ENCODE measurements at places on chromosomes 4 and X.

GRCh38 chrX:14802943-14803710, 69.7 kb downstream of the FANCB start:
- DNase-seq: no peak

DNA sequence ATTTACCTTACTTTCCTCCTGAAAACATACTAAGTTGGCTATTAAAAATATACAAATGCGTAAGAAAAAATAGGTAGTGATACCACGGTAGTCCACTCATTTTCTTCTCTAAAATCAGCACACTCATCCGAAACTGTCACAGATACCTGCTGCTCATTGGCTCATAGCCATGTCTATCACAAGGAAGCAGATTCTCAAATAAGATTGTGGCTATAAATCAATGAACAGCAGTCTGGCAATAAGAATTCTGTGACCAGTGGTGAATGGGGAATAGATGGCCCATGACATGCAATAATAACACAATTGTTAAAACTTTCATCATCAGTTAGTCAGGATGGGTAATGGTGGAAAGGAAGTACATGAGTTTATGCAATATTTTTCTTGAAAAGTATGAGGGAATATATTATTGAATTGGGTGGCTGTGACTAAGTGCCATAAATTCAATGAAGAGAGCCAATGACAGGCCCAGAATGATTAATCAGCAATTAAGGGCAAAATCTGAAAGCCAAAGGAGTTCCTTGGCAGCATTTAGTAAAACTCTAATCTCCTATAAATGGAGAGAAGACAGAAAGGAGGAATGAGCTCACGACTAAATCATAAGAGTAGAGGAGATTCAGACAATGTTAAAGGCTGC, 202.3 kb upstream of the NEIL3 start:
- no peak for DNase-seq

DNA sequence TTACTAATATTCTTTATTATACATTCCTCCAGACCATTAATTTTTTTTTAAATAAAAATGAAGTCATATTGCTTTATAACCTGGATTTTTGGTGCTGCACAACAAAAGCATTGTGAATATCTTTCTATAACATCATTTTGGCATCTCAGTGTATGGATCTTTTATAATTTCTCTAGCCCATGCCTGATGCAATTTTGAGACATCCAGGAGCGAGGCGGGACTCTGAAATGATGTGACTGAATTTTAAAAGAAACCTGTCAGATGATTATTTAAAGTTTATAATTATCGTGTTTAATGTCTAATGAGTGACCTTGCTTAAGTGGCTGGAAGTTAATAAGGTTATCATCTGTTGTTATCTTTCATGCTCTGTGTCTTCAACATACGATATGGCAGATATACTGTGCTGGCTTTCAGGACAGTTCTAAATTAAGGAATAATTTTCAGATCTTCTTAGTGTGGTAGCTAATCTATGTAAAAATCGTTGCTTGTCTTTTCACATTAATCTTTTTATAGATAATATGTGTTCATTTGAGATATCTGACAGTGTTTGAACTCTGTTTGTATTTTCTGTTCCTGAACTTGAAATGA, 58.8 kb downstream of the KIT start:
- DNase-seq: no peak

- DNase-seq: no peak
Observed at GRCh38 chr4:100317032-100317864, 127.0 kb upstream of the DDIT4L start.

DNA sequence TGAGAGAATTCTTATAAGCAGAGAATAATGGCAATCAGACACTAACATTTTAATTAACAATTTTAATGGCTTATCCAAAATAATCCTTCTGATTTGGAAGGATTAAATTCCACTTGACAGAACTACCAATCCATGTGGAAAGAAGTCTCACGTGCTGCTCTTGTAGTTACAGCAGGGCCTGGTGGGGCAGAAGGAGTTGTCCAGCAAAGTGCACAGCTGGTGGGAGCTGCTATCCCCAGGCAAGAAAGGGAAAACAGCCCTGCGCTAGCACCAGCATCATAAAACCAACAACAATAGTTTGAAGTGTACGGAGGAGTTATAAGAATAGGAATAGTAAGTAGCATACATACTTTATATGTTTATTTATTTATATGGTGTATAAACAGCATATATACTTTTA, 127.4 kb upstream of the TRIM2 start:
- no peak for DNase-seq

DNA sequence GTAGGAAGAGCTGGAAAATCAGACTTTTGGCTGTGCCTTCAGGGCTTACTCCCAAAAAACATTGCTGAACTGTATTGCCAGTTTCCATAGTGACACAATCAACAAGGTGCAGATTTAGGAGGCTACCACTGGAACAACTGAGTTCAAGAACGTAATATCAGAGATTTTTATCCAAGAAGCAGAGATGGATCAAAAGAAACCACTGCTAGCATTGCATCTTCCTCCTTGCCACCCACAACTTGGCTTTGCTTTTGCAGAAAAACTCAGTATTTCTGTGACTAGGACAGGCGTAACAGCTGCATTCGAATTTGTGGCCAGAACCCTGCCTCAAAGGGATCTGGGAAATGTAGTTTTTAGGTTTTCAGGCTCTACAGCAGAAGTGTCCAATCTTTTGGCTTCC, 27.8 kb upstream of the WDFY3 start:
- DNase-seq: no peak

DNA sequence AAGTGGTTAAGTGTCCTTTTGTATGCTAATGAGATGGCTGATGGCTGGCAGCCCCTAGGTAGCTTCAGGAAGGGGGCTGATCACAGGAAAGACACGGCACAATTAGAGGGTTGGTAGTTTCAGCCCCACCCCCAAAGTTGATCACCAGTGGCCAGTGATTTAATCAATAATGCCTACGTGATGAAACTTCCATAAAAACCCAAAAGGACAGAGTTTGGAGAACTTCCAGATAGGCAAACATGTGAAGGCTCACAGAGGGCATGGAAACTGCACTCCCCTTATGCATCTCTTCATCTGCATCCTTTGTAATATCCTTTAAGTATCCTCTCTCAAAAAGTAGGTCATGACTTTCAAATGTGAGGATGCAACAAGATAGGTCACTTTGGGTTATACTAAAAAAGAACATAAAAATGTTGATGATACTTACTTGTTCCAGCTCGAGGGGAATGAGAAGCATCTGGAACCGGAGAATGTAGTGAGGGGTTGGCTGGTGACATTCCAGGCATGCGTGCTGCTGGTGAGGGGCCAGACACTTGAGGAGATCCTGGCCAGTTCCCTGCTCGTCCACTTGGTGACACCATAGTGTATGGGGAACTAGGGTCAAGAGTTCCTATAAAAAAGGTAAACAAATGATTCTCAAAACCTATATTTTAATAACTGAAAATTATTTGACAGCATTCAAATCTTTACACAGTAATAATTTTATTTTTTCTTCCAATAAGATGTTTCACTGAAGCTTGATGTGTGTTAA, 16.7 kb upstream of the CXorf38 start:
- no peak for DNase-seq

GRCh38 chr4:5144384-5144783, 93.1 kb downstream of the STK32B start:
- no peak for DNase-seq

- DNase-seq: no peak
Observed at GRCh38 chr4:8215001-8215427, 15.9 kb downstream of the SH3TC1 start.

GRCh38 chr4:71008196-71008595, 14.7 kb downstream of the DCK start:
- no peak for DNase-seq

GRCh38 chr4:7384929-7385890, 49.5 kb downstream of the PSAPL1 start:
- DNase-seq: no peak

DNA sequence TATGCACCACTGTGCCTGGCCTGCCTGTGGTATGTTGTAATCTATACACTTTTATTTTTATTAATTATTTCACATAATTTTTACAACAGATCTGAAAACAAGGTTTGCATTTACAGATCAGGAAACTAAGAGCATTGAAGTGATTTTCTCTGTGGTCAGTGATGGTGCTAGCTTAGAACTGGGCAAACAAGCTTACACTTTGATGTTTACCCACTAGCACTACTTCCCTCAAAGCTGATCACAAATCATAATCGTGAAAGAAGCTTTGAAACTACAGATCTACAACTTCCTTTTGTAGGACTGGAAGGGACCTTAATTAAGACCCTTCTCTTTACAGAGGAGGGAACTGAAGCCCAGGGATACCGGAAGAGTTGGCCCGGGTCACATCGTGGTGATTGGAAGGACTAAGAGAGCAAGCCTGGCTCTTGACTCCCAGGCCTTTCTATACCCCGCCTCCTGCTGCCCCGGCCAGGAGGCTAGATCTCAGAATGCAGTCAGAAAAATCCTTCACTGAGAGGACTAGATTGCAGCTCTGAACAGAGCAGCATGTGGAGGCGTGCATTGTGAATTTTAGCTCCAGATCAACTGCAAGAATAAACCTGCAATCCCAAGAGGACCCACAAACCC, 93.7 kb upstream of the ZNF827 start:
- no peak for DNase-seq

DNA sequence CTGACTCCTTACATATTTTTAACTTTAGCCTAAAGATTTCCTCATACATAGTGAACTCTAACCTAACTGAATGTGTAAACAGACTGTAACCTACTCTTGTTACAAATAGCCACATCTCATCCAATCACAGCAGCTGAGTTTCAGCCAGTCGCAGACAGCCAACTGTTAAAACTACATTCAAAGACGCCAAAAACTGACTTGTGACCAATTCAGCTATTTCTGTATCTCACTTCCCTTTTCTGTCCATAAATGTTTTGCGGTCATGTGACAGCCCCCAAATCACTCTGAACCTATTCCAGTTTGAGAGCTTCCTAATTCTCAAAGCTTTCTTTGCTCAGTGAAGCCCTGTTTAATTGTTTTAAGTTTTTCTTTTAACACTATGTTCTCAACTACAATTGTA, 2731.9 kb downstream of the ARAP2 start:
- DNase-seq: no peak

DNA sequence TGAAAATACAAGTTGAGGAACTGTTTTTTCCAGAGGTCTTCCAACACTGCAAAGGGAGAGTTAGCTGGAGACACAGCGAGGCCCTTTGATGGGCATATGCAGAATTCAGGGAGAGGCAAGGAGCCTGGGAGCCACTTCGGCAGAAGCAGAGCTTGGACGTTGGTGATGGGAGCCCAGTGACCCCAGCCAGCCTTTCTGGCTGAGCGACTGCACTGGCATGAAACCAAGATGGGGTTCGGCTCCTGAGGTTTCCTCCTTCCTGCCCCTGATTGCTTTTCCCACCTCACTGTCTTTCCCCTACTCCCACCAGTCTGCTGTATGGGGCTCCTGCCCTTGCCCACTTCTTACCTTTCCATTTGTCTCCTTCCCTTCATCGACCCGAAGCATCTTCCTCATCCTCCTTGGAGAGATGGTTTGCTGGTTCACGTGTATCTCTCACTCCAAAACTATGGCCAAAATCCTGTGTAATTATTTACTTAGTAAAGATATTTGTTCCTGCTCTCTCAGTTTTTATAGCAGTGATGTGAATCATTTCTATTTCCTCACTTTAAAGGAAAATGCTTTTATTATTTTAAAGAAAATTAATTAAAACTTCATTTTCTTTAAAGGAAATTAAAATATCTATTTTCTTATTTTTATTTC, 100.5 kb downstream of the NFKB1 start:
- no peak for DNase-seq

GRCh38 chr4:143558823-143559756, 45.6 kb downstream of the SMARCA5 start:
- DNase-seq: peak; percentile 51

DNA sequence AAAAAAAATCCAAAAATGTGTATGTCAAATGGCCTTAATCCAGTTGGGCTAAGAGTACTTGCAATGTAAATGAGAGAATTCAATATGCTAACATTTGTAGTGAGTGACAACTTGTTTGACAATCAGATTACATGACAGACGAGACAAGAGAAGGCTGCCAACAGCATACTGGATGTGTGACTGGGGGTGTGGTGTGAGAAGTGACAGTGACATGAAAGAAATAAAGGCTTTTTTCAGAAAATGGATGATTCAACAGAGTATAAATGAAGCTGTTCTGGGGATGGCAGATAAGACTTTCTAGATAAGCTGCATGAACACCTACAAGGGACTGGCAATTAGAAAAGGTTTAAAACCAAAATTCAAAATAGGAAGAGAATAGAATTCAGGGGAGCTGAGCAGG, 143.4 kb downstream of the CENPC start:
- DNase-seq: no peak

DNA sequence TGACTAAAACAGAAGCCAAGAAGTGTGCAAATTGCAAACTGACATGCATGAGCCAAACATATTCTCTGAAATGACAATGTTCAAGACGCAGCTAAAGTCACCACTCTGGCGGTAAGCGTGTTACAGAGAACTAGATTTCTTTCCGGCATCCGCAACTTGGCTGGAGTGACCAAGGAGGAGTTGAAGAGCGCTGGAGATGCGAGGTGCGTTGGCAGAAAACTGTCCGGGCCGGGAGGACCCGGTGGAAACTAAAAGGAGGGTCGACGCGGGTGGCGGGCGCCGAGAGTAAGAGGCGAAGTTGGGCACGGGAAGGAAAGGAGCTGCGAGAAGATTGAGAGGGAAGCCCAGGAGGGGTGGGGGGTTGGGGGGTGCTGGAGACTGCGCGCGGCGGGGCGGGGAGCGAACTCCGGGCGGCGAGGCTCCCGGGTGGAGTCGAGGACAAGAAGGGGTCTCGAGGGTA, 807 bp downstream of the SEL1L3 start:
- DNase-seq: peak; percentile 19

GRCh38 chr4:81919810-81920209, 448.1 kb upstream of the RASGEF1B start:
- no peak for DNase-seq

- no peak for DNase-seq
Observed at GRCh38 chrX:129793604-129794191, 13.9 kb downstream of the SASH3 start.

DNA sequence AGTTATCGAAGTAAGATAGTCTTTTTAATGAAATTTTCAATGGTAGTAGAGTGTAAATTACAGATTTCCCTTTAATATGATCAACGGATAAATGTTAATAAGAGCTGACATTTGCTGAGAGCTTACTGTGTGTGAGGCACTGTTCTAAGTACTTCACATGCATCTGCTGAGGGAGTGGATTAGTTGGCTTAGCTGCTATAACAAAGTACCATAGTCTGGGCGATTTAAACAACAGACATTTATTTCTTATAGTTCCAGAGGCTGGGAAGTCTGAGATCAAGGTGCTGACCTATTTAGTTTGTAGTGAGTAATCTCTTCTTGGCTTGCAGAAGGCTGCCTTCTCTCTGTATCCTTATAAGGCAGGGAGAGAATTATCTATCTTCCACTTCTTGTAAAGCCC, 174.3 kb downstream of the CEP135 start:
- DNase-seq: no peak

GRCh38 chr4:170109586-170110284, 20.0 kb upstream of the AADAT start:
- no peak for DNase-seq

- DNase-seq: no peak
Observed at GRCh38 chr4:118981839-118982381, 93.3 kb downstream of the SYNPO2 start.

- no peak for DNase-seq
Observed at GRCh38 chr4:63169836-63170235, 1239.4 kb downstream of the TECRL start.

GRCh38 chr4:33714971-33715370, 2529.3 kb downstream of the ARAP2 start:
- no peak for DNase-seq

Measured in activated T-helper 9 cell treated with anti-CD3 and anti-CD28 coated beads, Interleukin-2, amount 50 U/mL, for 16 hours (primary cell).